ENCODE measurements at places on chromosomes 6 and 20.

DNA sequence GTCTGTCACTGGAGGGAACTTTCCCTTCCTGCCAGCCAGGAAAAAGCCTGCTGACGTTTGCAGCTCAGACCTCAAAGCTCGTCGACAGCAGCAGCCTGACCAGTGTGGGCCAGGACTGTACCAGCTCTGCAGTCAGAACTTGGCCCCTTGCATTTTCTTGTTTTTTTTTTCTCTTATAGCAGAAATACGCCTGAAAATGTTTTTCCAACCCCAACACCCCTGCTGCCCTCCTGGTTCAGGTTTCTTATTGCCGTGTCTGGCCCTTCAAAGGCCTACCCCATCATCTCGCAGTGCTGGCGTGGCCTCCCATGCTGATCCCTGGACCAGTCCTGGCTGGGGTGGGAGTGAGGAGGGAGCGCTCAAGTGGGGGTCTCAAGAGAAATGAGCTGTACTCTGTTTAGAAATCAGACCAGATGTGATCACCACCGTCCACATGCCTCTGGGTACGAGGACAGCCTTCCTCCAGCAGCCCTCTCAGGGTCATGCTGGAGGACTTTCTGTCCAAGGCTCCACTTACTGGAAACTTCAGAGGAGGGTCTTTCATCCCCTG, 169.0 kb downstream of the FOXC1 start:
- no peak for DNase-seq

DNA sequence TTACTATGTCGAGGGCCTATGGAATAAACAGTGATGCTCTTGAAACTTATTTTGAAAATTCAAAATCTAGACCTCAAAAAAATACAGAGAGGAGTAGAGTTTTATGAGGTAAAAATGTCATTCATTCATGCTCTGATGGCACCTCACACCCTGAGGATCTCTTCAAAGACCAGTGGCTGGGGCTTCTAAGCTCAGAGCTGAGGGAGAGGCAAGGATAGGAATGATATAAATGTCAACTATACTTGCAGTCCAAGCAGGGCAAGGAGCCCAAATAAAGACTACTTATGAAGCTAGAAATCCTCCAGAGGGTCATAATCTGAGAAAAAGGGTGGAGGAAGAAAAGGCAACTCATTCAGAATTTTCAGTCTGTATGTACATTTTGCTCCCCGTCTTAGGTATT, 136.7 kb upstream of the CARMIL1 start:
- no peak for DNase-seq

DNA sequence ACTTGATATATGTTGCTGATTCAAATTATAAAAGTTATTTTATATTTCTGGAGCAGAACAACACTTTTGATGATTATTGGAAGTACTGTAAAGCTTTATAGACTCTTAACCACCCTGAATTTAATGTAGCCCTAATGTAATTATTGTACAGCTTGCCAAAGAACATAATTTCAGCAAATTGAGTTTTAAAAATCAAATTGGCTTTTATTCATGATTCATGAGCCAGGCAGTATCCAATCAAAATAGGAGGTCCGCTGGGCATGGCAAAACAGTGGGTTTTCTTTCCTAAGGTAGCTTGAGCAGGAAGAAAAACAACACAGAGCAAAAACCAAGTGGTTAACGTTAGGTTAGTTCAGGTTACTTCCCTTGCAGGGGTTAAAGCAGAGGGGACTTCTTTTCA, 64.8 kb upstream of the MAP7 start:
- no peak for DNase-seq

DNA sequence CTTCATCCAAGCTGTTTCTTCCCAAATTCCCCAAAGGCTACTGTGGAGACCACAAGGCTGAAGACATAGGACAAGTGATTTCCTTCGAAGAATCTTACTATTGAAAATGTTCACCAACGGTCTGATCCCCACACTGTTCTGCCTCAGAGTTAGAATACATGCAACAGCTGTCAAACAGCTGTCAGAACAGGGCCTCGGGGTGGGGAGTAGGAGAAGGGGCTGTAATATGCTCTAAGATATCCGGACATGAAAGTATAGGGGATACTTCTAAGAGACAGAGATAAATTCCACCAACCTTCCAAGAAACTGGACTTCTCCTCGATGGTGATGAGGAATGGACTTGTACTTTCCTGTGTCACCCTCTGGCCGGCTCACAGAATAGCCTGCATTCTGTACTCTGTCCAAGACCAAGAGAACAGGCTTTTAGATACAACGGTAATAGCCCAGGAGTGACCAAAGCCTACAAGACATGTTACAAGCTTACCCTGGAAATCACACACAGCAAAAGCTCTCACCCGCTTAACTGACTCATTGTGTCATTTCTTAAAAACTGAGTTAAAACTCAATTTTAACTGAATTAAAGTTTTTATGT, 69.2 kb upstream of the PTGIS start:
- DNase-seq: no peak

GRCh38 chr6:122200440-122200839, 199.0 kb upstream of the HSF2 start:
- DNase-seq: no peak

DNA sequence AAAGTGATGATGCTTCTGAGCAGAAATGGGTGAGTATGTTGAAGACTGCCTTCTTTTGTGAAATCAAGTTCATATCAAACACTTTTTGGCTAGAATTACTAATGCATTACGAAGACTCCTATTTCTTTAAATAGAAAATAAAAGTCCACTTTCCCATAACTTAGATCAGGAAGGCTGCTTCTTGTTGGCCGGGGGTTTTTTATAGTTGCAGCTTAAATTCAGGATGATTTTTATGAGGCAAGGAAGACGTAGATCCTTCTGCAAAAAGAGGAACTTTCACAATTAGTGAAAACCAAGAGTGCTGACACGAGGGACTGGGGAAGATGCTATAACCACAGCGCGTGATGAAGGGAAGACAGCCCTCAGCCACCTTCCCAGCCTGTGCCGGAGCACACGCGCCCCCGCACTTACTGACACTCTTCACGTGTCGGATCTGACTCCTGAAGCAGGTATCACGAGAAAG, 206.1 kb upstream of the PRDM1 start:
- DNase-seq: no peak

DNA sequence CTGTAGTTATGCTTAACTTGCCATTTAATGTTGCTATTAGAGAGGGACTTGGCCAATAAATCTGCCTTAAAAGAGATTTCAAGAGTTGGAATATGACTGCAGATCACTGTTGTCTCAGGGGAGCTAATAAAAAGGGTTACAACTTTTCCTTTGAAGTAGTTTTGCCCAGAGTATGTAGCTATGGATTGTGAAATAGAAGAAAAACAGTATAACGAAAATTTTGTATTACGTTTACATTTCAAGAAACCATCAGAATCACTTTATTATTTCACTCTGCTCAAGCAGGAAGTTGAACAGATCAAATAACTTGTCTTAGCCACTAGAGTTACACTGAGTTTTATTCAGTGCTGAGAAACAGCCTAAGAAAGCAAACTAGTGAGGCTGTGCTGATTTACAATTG, 3.0 kb upstream of the ZSCAN26 start:
- no peak for DNase-seq

- DNase-seq: no peak
These were observed 20.3 kb downstream of the TTPAL start for GRCh38 chr20:44495802-44496481.

DNA sequence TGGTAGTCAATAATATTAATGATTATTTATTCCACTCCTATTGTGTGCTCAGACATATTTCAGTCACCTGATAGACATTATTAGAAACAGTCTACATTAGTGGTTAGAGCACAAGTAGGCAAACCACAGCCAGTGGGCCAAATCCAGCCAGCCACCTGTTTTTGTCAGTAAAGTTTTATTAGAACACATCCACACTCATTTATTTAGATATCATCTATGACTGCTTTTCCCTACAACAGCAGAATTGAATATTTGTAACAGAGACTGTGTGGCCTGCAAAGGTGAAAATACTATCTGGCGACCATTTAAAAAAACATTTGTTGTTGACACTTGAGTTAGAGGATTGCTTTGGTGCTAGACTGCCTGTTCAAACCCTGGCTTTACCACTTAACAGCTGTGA, 220.0 kb upstream of the ZFP64 start:
- no peak for DNase-seq

DNA sequence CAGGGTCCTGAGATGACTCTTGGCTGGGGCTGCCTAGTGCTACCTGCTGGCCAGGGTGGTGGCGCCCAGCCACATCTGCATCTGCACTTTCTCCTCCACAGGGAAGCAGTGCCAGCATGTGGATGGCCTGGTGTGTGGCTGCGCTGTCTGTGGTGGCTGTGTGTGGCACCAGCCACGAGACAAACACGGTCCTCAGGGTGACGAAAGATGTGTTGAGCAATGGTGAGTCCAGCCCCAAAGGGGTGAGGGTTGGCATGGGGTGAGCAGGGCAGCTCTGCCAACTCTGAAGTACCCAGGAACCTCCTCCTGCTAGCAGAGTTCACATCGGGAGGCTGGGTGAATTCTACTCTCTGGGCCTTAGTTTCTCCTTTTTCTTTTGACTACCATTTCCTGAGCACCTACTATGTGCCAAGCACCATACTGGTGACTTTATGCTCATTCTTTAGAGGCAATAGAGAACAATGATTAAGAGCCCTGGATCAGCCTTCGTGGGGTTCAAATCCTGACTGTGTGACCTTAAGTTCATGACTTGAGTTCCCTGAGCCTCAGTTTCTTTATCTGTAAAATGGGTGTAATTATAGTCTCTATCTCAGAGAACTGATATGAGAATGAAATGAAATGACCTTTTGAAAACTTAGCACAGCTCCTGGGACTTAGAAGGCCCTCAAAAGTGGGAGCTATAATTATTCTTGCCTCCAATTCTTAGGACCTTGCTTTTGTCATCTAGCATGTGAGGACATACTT, 2.1 kb downstream of the BPIFB4 start:
- no peak for DNase-seq

DNA sequence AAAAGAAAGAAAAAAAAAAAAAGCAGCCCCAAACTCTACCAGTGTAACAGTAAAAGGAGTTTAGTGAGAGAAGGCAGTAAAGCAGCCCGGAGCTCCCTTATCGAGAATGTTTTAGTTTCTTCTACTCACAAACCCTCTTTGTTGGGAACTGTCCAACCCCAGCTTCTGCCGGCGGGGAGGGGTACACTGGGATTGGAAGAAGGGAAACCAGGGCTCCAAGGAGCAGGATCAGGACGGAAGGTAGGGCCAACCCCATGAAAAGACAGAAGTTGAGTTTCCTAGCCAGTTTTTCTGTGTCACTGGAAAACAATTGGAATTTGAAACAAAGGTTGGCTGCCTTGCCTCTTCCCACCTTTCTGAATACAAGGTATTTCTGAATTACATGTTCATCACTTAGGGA, 66.0 kb downstream of the KIZ start:
- DNase-seq: no peak

GRCh38 chr6:103113416-103113815, 1719.9 kb downstream of the GRIK2 start:
- no peak for DNase-seq

- no peak for DNase-seq
These were observed 80.0 kb downstream of the SLC2A10 start for GRCh38 chr20:46789339-46790028.

GRCh38 chr6:34986845-34987246, 97.8 kb downstream of the ANKS1A start:
- peak; percentile 61 for DNase-seq

- no peak for DNase-seq
These were observed 77.5 kb upstream of the GATA5 start for GRCh38 chr20:62553136-62553837.

DNA sequence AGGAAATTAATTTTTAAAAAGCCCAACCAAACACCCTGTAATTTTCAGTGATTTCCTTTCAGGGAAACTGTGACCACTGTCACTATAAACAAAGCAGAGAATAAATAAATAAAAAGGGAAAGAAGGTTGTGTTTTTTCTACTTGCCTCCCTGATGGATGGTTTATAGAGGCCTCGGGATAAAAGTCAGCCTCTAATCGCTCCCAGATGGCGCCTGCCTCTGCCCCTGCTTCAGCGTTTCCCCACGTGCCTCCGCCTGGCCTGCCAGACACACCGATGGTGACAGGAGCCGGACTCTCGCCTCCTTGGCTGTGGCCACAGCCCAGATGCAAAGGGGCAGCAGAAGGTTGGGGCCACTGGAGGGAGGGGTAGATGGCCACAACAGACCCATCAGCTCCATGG, 327.7 kb downstream of the CDC5L start:
- no peak for DNase-seq

DNA sequence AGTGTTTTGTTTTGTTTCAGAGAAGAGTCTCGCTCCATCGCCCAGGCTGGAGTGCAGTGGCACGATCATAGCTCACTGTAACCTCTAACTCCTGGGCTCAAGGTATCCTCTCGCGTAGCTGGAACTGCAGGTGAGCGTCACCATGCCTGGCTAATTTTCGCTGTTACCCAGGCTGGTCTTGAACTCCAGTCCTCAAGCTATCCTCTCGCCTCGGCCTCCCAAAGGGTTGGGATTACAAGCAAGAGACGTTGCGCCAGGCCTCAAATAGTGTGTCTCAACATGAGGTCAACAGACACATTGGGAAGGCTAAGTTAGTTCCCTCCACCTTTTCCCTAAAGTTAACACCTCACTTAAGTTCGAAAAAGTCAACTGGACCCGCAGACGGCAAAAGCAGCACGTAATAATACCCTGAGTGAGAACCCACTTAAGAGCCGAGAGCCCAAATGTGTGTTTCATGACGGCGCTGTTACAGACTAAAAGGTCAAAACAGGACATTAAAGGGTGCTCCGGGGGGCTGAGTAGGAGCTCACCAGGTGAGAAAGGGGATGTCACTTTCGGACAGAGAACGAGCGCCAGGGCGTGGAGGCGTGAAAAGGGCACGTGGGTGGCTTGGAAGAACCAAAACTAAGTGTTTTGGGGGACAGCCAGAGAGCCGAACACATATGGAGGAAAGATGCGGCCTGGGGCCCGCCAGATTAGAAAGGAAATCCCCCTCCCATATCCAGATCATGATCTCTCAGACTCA, 499 bp downstream of the TTI1 start:
- no peak for DNase-seq

DNA sequence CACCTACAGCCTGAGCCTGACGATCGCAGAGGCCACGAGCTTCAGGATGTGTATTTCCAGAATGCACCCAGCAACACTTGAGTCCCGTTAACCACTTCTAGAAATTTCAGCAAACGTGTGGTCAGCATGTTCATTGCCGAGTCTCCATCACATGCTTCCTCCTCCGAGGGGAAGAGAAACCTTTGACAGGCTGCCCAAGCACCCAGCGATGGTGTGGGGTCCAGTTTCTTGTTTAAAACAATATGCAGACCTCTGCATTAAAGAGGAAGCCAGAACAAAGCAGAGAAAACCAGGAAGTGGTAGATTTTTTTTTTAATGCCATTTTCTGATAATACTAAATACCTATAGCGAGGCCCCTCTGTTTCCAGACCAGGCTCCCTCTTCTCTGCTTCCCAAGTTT, 71.9 kb downstream of the GNAS-AS1 start:
- no peak for DNase-seq
